Activated CD4-positive, alpha-beta T cell treated with anti-CD3 and anti-CD28 coated beads, Interleukin-2, amount 10 ng/mL, durations not matched to agents 7 days and 5 days (primary cell): ENCODE measurements at places on chromosomes 5 and 9. TPM values are rescaled to one million over a fixed set of nuclear protein-coding genes. Genes with fewer than 3 reads are reported as not detected.

The DNAJC21 gene
- 57.6 TPM for total RNA-seq

The C5orf46 gene
- not detected for total RNA-seq

The IL13 gene
- total RNA-seq, result 2.5 TPM

The OR5C1 gene
- not detected for total RNA-seq

The INSYN2B gene
- not detected for total RNA-seq

The NFIL3 gene
- total RNA-seq, result 33.6 TPM

DNA sequence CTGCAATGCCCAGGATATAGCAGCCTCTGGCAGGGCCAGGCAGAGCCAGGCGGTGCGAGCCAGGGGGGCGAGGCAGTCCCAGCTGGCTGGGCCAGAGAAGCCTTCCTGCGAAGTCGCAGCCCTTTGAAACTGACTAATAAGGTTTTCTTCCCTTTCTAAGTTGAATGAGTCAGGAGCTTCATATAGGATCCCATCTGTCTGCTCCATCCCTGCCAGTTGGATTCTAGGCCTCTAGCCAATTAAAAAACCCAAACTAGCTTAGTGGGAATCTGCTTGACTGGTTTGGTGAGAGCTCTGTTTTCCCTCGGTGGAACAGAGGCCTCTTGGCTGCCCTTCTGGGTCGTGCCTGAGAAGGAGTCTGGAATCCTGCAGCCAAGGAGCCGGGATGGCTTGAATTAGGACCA lies 70.1 kb upstream of the RAPGEF1 start:
- DNase-seq, result no peak

DNA sequence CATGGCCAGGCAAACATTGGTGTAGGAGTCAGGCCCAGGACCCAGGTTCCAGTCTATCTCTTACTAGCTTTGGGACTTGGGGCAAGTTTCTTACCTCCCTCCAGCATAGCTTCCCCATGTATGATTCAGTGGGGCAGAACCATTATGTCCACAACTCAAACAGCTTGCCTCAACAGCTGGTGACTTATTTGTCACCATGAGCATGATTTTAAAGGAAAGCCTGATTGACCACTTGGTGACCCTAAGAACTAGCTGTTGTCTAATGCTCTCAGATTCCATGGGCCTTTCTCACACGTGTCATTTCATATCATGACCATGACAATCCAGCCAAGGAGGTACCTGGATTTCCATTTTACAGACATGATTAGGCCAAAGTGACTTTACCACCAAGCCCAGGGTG lies 126.4 kb downstream of the TTLL11 start:
- no peak for DNase-seq

DNA sequence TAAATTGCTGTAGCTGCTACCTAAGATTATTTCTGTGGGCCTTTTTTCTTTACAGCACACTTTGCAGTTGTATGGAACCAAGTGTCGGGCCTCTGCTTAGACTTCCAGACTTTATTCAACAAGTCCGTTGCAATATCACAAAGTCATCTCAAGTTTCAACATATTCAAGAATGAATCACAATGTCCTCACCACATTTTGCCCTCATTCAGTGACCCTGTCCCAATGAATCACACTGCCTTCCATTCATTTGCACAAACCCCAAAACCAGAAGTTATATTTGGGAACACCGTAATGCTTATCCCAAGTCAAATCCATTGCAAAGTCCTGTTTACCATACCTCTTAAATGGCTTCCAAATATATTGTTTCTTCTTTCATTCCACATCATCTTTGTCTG lies 439.6 kb downstream of the CSNK1G3 start:
- no peak for DNase-seq

DNA sequence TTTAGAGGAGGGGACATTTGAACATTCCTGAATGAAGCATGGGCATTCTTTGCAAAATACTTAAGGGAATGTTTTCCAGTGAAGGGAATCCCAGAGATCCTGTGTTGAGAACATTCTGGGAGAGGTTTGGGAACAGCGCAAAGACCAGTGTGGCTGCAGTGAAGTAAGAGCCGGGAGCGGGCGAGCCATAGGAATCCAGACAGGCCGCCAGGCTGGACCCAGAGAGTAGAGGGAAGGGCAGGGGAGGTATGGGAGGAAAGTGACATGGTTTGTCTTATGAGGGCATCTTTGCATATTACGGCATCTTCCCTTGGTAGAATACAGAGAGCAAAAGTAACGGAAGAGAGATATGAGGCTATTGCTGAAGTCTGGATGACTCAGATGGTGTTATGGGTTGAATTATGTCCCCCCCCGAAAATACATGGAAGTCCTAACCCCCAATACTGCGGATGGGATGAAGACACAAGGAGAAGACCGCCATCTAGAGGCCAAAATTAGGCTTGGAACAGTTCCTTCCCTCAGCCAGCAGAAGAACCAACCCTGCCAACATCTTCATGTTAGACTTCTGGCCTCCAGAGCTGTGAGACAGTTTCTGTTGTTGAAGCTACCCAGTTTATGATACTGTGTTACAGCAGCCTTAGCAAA lies 268.2 kb downstream of the MAST4 start:
- peak; percentile 29 for DNase-seq

- peak; percentile 14 for DNase-seq
Measured at GRCh38 chr5:78757269-78758053, 108.9 kb upstream of the LHFPL2 start.

DNA sequence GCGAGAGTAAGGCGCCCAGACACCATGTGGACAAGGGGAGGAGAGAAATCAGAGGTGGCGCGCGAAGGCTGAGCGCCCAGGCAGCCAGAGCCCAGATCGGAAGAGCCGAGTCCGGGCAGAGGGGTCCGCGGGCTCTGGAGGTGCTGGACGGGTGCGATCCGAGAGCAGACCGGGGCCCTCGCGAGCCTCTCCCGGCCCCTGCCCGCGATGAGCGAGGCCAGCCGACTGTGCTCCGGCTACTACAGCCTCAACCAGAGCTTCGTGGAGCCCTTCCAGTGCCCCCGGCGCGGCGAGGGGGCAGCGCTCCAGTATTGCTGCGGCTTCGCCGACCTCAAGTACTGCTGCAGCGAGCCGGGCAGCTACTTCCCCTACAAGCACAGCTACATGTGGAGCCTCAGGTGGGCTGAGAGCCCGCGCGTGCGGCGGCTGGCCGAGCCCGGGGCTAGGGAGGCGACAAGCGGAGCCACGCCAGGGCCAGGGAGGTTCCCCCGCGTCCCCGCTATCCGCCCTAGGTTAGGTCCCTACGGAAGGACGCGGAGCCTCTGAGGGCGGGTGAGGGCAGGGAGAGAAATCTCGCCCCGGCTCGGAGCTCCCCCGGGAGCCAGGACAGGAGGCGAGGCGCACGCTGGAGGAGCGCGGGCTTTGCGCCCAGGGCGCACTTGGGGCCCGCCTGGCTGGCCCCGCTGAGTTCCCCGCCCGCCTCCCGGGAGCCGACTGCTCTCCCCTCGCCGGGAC lies at the start of gene SHISAL2B:
Gene SHISAL2B (plus strand): TSS at position 87 of the 735 bp plus-strand sequence. CDS start 121 bp downstream, at position 208.
- no peak for DNase-seq

GRCh38 chr5:51846015-51846414 lies 462.8 kb downstream of the ISL1 start:
- DNase-seq, result no peak

DNA sequence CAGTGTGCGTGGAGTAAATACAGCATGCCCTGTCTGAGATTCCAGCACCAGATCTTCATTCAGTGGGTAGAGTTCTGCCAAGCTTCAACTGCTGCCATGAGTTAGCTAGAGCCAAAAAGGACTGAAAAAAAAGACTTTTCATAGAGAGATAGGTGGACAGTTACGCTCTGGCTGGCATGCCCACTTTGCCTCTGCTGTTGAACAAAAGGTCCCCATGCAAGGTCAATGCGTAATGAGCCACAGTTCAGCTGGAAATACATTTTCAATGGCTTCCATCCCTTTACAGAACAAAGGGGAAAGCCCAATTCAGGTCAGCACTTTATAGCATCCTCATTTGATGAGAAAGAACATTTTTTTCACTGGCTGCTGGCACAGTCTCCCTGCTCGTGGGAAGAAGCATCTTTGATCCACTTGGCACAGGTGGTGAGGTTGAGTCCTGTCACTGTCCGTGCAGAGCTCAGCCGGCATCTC lies 86.9 kb upstream of the ERCC6L2 start:
- DNase-seq, result no peak

DNA sequence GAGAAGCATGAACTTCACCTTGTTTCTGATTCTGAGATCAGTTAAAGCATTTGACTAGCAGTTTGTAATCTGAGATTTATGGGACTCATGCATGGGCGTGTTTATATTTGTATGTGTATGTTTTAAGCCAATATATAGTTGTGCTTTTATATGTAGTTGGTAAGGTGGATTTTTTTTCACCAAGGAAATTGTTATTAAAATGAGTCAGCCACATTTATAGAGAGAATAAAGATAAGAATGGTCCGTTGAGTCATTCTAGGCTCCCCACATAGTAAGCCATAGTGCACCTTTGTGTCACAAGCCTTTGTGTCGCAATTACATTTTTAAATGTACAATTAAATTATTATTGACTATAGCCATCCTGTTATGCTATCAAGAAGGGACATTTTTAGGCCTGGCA lies 89.0 kb downstream of the NLN start:
- no peak for DNase-seq

GRCh38 chr9:17597977-17598376 lies 19.1 kb downstream of the SH3GL2 start:
- no peak for DNase-seq
